A549 (cell line): ENCODE measurements at places on chromosomes 6 and 20. TPM values are rescaled to one million over a fixed set of nuclear protein-coding genes. Genes with fewer than 3 reads are reported as not detected.

The POU3F2 gene
- polyA plus RNA-seq: not detected in 3 replicates

The CCN6 gene
- not detected in 3 replicates for polyA plus RNA-seq

GRCh38 chr6:4021854-4022695 lies 56.9 kb downstream of the FAM217A start:
- DNase-seq: no peak

GRCh38 chr6:34172961-34173775 lies 27.3 kb upstream of the GRM4 start:
- no peak for DNase-seq

The USP49 gene
- polyA plus RNA-seq: 3.6 to 4.3 TPM (median 4.1 TPM) in 3 replicates

- no peak for DNase-seq
Measured at GRCh38 chr6:76768556-76768955, 694.7 kb downstream of the HTR1B start.

GRCh38 chr6:92024110-92024509 lies 1395.2 kb downstream of the EPHA7 start:
- no peak for DNase-seq

GRCh38 chr20:5806457-5807263 lies 56.5 kb downstream of the SHLD1 start:
- DNase-seq: peak; percentile 34

GRCh38 chr6:137019476-137020272 lies 25.1 kb downstream of the IL20RA start:
- DNase-seq: no peak

DNA sequence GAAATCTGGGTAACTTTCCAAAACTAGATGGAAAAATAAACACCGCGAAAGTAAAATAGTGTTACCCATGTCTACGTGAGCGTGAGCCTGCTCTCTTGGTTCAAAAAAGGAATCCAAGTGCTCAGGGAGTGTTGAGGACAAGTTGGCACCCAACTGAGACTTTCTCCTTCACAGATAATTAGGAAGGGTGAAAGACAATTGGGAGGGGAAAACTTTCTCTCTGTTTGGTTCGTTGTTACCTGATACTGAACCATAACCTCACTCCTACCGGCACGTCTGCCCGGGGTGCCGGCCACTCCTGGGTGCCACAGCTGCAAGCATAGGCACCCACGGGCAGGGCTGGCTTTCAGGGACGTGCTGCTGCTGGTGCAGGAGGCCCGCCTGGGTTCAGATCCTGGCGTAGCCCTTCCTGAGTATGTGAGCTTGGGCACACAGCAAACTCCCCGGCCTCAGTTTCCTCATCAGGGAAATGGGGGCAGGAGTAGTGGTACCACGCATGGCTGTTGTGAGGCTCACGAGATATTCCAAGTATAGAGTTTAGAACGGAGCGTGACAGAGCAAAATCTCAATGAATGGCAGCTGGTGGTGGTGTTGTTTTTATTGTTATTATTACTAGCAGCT lies 38.2 kb upstream of the PMEPA1 start:
- no peak for DNase-seq

DNA sequence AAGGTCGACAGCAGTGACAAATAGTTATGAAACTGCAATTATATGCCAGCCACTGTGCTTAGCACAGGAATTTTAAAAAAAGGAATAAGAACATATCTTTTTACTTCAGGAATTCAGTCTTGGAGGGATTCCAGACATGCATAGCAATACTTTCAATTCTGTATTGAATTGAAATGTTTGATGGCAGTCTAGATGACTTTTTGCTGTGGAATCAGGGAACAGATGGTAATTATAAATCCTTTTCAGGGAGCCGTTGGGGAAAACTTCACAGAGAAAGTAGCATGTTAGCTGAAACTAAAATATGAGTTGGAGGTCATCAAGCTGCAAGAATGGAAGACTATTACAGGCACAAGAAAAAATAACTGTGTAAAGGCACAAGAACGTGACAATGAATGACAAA lies 74.8 kb downstream of the IMPG1 start:
- DNase-seq: no peak

GRCh38 chr6:151081656-151082055 lies 158.1 kb upstream of the AKAP12 start:
- no peak for DNase-seq

The KCNQ5 gene
- polyA plus RNA-seq: 1.3 to 1.5 TPM (median 1.4 TPM) in 3 replicates

The TPD52L1 gene
- polyA plus RNA-seq: 80.0 to 115 TPM (median 90.1 TPM) in 3 replicates

The ADGB gene
- not detected in 3 replicates for polyA plus RNA-seq

DNA sequence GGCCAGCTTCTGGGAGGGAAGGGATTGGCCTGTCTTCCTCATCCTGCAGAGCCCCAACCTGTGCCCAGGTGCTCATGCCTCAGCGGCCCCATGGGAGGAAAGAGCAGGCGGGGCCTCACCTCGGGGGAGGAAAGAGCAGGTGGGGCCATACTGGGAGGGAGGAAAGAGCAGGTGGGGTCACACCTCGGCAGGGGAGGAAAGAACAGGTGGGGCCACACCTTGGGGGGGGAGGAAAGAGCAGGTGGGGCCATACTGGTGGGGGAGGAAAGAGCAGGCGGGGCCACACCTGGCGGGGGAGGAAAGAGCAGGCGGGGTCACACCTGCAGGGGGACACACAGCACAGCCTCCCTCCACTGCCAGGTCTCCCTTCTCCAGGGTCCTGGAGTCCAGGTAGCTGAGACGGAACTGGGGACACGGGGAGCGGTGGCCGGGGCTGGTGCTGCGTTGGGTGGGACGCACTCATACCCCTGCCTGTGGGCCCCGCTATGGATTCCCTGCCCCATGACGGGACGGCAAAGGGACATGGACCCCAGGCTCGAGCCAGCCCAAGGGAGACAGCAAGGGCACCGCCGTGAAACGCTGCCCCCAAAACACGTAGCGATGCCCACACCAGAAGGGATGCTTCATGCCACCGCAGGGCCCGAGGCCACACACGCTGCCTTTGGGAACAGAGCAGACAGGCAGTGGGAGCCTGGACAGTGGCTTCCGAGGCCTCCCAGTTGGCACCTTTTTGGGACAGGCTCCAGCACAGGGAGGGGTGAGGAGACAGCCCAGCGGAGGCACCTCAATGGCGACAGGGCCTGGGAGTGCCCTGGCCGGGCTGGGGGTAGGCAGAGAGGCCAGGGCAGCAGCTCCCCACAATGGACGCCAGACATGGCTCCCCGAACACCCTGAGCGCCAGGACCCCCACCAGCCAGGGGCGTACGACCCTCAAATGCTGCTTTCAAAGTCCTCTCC lies 43.3 kb upstream of the CHRNA4 start:
- no peak for DNase-seq

The C6orf58 gene
- polyA plus RNA-seq: 0.11 TPM in 1 of 3 replicates, not detected in the others

DNA sequence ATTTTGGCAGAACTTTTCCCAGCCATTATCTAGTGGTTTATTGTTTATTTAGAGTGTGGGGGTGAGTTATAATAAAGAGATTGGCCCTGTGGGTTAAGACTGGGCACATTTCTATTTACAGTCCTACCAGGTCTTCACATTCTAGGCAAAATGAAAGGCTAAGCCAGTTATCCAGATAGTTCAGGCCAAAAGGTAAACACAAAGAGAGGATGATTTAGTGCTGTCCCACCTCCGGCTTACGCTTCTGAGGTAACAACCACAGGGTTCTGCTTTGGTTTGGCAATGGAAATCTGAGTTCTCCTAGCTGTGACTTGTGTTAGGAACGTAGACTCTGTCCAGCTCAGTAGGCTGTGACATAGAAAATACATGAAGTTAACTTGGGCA lies 50.3 kb upstream of the PTPRK start:
- DNase-seq: no peak

- DNase-seq: no peak
Measured at GRCh38 chr6:159312206-159312605, 143.0 kb downstream of the FNDC1 start.

DNA sequence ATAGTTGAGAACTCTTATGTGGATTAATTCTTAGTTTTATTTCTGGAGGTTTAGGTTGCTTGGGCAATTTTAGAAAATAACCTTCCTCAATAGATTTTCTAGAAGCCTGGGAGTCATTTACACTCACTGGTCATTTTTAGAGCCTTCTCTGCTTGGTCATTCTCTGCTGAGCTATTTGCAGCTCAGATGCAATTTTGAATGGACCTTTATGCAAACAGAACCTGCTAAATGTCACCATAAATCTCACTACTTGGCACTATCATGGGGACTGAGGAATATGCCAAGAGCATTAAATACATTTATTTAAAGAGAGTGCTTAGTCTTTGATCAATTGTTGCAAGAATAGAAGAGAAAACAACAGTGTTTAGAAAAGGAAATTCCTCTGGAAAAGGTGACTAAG lies 154.0 kb downstream of the CLVS2 start:
- no peak for DNase-seq

DNA sequence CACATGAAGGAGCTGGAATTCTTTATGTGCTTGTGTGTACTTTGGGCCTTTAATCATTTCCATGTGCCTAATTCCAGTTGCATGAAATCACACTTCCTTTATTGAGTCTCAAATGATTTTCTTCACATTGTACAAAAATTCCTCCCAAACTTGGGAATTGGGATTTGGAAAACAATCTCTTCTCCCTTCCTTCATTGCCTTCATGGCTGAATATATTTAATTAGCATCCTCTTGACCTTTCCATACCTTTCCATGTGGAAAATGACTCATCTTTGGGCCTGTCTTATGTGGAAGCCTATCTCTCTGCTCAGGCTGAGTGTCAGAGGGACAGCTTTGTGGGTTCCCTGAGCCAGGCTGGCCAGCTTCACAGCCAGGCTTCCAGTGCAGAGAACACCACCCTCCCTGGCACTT lies 33.0 kb upstream of the CDH4 start:
- DNase-seq: no peak

GRCh38 chr6:169216830-169217229 lies 36.8 kb downstream of the THBS2 start:
- no peak for DNase-seq

DNA sequence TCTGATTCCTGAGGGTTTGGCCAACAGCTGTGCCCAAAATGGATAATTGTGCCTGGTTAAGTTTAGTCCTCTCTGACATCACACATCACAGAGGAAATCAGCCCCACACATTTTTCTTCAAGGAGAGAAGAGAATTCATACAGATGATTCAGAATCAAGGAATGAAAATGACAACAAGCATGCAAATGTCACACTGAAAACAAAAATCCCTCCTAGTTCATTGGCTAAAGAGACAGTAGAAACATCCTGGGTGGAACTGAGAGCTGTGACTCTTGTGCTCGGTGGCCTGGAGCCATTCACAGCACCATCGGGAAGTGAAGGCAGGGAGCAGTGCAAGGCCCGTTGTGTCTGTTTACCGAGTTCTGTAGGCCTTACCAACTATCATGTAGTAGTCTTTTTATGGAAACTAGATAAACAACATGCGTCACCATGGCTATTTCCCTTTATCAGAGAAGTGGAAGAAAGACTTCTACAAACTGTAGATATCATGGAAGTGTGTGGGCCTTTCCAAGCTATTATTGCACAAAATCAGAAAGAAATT lies 81.7 kb upstream of the TENT5A start:
- no peak for DNase-seq

DNA sequence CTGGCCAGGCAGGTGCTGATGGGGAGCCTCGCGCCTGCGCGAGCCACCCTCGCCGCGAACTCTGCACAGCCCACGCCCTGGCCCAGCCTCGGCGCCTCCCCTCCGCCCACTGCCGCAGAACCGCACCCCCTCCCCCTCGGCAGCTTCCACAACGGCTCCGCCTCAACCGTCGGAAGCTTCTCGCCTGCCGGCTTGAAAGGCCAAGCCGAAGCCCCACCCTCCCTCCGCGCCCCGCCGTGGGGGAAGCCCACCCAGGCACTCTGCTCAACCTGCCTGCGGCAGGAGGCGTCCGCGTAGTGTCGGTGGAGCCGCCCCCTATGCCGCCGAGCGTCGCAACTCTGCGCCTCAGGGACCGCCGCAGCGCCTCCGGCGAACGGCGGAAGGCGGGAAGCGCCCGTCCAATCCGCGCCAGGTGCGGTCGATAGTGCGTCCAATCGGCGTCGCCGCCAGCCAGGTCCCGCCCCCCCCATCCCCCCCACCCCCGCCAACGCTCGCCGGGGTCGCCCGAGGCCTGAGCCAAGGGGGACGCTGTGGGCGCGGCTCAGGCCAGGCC lies at the start of gene SYCP2:
SYCP2 (minus strand) TSS at position 342 of the 553 bp plus-strand sequence. CDS start 11,224 bp downstream, outside the sequence.
- peak; percentile 70 for DNase-seq

DNA sequence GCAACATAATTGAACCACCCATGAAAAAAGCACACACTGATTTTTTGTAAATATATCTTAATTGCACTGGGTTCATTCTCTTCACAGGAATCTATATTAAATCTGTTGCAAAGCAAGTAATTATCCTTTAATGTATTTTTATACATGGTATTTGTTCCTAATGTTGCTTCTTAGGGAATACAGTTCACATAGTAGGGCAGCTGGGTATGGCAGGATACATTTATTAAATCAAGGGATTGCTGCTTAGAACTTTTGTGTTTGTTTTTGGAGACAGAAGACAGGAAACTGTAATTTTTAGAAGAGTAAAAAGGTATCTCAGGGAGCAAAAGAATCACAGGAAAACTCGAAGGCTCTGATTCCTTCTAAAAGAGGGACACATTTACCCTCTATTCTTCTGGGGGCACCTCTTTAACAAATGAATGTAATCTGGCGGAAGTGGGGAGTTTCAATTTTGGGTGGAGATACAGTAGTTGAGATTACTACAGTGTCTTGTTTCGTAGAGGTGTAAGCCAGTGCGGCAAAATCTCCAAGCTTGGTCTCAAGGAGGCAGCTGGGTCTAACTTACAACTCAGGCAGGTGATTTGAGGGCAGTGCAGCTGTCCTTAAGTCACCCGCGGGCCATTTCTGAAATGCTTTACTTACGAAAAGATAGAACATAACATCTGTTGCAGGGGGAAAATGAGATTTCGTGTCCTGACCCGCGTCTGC lies 812 bp upstream of the SMIM13 start:
- DNase-seq: peak; percentile 41

GRCh38 chr6:39550191-39550590 lies 175.0 kb downstream of the KIF6 start:
- no peak for DNase-seq

The ZBTB9 gene
- 9.1 to 9.9 TPM (median 9.5 TPM) in 3 replicates for polyA plus RNA-seq

- DNase-seq: no peak
Measured at GRCh38 chr6:149438855-149439254, 38.8 kb downstream of the SUMO4 start.

The C6orf163 gene
- 0.29 to 0.55 TPM (median 0.39 TPM) in 3 replicates for polyA plus RNA-seq

DNA sequence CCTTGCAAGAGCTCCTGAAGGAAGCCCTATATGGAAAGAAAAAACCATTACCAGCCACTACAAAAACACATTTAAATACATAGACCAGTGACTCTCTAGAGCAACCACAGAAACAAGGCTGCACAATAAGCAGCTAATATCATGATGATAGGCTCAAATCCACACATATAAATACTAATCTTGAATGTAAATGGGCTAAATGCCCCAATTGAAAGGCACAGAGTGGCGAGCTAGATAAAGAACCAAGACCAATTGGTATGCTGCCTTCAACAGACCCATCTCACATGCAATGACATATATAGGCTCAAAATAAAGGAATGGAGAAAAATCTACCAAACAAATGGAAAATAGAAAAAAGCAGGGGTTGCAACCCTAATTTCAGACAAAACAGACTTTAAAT lies 153.0 kb downstream of the LRRC1 start:
- no peak for DNase-seq

The ZC2HC1B gene
- polyA plus RNA-seq: not detected in 3 replicates

- no peak for DNase-seq
Measured at GRCh38 chr20:33850159-33850558, 39.0 kb downstream of the CHMP4B start.

- DNase-seq: no peak
Measured at GRCh38 chr6:15780437-15780836, 117.6 kb upstream of the DTNBP1 start.

GRCh38 chr6:32177183-32177787 lies 920 bp upstream of the RNF5 start:
- DNase-seq: no peak

GRCh38 chr6:131683479-131683878 lies 17.7 kb downstream of the OR2A4 start:
- no peak for DNase-seq
